ENCODE measurements at places on chromosomes 6 and 20.

DNA sequence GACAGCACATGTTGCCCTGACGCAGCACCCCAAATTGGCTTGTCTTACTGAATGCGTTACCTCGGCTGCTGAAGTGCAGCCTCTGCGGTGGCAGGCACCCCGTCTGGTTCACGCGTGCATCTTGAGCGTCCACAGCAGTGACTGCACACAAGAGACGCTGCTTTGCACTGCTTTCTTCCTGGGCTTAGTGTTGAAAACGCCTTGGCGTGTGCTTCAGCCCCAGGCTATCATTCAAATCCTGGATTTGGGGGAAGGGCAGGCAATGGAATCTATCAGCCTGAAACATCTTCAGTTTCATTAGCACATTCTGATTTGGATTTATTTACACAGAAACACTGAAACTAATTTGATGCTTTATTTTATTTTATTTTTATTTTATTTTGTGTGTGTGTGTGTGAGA is 342.7 kb downstream of the SMOC2 start:
- DNase-seq: no peak

DNA sequence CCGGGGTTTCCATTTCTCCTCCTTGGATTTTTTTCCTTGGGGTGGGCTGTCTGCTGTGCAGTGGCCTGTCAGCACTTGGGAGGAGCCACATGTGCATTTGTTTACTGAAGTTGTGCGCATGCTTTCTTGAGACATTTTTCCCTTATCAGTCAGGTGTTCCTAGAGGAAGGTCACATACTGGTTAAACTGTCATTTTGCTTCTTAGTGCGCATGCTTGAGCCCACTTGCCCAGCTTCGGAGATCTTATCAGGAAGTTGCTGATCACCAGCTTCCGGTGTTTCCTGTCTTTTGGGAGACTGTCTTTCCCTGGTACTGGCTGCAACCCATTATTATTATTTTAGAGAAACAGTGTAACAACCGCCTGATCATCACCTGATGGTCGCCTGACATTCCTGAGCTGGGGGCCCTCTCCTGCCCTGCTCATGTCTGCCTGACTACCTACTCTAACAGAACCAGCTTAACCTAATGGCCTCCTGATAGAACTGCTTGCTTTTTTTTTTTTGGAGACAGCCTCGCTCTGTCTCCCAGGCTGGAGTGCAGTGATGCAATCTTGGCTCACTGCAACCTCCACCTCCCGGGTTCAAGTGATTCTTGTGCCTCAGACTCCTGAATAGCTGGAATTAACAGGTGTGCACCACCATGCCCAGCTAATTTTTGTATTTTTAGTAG is 378 bp upstream of the ERVFRD-1 start:
- no peak for DNase-seq

- no peak for DNase-seq
Measured at GRCh38 chr20:58903614-58904013, 51.1 kb downstream of the GNAS start.

- DNase-seq: no peak
Measured at GRCh38 chr6:157887892-157888291, 64.8 kb downstream of the SNX9 start.

DNA sequence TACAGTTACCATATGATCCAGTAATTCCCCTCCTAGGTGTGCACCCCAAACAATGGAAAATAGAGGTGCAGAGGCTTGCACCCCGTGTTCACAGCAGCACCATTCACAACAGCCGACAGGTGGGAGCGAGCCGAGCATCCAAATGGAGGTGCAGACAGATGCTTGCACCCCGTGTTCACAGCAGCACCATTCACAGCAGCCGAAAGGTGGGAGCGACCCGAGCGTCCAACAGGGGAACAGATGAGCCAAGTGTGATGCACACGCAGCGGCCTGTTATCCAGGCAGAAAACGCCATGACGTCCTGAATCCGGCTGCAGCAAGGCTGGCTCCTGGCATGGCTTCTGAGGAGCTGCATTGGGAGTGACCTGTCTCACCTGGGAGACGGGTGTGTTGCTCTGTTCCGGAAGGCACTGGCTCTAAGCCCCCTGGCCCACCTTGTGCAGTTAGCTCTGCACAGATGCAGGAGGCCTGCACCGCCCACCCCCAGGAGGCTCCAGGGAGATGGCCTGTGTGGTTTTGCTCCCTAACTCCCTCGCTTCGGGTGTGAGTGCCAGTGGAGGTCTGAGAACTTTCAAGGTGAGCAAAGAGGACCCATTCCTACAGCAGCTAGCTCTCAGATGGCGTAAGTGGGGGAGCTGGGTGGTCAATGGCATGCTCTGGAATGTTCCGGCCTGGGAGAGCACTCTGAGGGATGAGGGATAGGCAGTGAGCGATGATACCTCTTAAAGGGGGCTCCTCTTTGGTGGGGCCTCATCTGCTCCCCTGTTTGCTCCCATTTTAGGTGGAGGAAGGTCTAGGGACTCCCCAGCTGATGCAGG is 47.8 kb upstream of the FRMD1 start:
- no peak for DNase-seq

- DNase-seq: no peak
Measured at GRCh38 chr6:137102050-137102848, 57.5 kb upstream of the IL20RA start.

GRCh38 chr6:89961481-89961880 is 67.2 kb downstream of the GJA10 start:
- DNase-seq: no peak
